Dermis microvascular lymphatic vessel endothelial cell (primary cell): ENCODE measurements at places on chromosomes 13 and 19.

DNA sequence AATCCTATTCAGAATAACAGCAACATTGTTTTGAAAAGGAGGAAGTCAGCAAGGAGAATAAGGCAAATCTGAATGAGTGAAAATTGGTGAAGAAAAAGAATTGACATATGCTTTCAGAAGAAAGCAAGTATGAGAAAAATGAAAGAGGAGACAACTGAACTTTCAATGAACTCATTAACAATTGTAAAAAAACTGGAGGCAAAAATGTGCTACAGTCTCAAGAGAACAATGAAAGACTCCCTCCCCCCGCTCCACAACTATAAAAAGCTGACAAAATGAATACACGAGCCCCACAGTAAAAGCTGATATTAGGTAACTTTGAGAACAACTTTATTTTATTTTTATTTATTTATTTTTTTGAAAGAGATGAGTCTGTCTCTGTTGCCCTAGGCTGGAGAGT lies 373.1 kb downstream of the DIAPH3 start:
- DNase-seq = peak; percentile 37

DNA sequence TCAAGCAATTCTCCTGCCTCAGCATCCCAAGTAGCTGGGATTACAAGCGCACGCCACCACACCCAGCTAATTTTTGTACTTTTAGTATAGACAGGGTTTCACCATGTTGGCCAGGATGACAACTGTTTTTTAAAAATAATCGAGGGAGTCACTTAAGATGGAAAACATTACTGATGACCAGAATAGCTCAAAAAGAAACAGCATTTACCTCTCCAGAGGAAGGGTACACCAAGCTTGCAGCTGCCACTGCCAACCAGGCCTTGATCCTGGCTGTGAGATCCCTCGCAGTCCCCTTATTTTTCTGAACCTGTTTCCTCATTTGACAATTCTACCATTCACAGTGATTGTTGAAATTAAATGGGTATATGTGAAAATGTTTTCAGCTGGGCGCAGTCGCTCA lies 14.5 kb downstream of the PDCD5 start:
- DNase-seq = no peak

- DNase-seq = no peak
Observed at GRCh38 chr19:45817725-45818301, 2.7 kb upstream of the RSPH6A start.

GRCh38 chr19:867855-868457 lies 8.5 kb downstream of the CFD start:
- DNase-seq = no peak

DNA sequence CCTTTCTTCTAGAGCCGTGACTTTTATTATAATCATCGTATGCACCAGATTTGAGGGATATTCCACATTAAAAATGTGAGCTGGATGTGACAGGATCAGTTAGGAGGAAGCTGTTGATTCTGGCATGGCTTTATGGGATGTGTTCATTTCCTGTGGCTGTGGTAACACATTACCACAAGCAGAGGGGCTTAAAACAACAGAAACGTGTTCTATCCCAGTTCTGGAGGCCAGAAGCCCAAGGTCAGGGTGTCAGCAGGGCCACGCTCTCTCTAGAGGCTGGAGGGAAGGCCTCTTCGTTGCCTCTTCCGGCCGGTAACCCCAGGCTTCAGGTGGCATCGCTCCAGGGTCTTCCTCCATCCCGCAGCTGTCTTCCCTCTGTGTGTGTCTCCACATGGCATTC lies 14.5 kb downstream of the MED25 start:
- DNase-seq = peak; percentile 88

DNA sequence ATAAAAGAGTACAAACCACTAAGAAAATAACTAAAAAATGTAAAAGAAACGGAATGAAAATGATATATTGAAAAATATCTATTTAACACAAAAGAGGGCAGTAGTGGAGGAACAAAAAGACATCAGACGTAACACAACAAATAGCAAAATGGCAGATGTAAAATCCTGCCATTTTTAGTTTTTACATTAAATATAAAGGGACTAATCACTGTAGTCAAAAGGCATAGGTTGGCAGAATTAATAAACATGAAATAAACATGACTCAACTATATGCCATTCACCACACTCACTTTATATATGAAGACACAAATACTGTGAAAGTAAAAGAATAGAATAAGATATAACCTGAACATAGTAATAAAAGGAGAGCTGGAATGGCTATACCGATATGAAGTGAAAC lies 11.0 kb downstream of the MTUS2 start:
- no peak for DNase-seq

- DNase-seq = no peak
Observed at GRCh38 chr13:38204556-38204955, 145.1 kb upstream of the UFM1 start.

GRCh38 chr19:33290956-33291622 lies 11.2 kb downstream of the CEBPA start:
- DNase-seq = no peak

GRCh38 chr13:50387051-50387581 lies 371.9 kb downstream of the KCNRG start:
- no peak for DNase-seq
